Urothelium cell line (cell line): ENCODE measurements at places on chromosomes 6 and 20.

DNA sequence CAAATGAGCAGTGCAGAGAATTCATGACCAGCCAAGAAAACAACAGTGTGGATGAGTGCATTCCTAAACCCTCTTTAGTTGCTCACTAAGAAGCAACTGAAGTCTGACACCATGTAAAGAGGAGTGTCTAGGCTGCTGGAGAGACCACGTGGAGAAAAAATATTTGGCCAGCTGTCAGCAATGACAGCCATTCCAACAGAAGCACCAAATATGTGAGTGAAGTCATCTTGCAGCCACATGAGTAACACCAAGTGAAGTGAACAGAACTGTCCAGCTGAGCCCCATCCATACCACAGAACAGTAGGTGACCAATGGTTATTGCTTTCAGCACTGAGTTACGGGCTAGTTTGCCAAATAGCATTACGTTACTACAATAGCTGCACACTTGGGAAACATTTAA, 89.4 kb downstream of the TBXT start:
- DNase-seq = peak; percentile 73

DNA sequence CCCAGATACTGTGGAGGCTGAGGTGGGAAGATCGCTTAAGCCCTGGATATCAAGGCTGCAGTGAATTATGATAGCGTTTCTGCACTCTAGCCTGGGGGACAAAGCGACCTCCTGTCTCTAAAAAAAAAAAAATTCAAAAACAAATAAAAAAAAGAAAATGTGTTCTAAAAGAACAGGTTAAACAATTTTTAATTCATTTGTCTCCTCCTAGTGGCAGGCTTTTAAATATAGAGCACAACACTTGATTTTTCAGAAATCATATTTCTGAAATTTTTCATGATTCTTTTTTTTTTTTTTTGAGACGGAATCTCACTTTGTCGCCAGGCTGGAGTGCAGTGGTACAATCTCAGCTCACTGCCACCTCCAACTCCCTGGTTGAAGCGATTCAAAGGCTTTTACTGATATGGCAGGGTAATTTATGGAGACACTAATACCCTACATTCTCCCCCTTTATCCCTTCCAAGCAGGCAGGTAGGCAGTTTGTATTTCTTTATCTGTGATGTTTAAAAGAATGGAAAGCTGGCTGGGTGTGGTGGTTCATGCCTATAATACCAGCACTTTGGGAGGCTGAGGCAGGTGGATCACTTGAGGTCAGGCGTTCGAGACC, 8.7 kb upstream of the GTF3C6 start:
- DNase-seq = no peak

DNA sequence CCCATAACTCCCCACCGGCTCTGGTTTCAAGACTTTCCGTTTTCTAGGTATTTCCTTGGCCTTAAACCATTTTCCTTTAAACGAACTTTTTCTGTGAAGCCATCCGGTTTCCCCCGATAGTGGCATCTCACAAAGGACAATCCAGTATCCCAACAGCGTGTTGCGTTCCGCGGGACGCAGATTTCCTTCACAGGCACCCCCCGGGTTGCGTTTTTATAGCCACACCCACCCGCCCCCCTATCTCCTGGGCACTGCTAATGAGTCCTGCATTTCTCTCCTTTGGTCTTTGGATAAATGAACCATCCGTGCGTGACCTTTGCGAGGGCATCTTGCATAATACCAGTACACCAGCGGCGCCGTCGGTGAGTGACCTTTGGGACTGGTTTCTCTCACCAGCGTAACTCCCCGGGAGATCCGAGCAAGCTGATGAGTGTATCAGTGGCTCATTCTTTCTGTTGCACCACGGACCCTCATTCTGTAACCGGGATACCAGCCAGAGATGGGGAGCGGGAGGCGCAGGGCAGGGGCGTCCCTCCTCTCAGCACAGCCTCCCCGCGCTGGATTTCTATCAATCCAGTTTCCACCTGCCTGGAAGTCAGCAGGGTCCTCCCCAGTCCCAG, 586 bp upstream of the NQO2 start:
- no peak for DNase-seq

DNA sequence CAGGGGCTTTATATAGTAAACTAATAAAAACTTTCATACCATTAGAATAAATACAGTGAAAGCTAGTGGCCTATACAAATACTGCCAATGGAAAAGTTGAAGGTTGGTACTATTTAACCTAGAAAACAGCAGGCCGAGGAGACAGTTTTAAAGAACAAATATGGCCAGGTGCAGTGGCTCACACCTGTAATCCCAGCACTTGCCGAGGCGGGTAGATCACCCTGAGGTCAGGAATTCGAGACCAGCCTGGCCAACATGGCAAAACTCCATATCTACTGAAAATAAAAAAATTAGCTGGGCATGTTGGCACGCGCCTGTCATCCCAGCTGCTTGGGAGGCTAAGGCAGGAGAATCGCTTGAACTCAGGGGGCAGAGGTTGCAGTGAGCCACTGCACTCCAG, 24.8 kb downstream of the GLYATL3 start:
- DNase-seq = no peak

DNA sequence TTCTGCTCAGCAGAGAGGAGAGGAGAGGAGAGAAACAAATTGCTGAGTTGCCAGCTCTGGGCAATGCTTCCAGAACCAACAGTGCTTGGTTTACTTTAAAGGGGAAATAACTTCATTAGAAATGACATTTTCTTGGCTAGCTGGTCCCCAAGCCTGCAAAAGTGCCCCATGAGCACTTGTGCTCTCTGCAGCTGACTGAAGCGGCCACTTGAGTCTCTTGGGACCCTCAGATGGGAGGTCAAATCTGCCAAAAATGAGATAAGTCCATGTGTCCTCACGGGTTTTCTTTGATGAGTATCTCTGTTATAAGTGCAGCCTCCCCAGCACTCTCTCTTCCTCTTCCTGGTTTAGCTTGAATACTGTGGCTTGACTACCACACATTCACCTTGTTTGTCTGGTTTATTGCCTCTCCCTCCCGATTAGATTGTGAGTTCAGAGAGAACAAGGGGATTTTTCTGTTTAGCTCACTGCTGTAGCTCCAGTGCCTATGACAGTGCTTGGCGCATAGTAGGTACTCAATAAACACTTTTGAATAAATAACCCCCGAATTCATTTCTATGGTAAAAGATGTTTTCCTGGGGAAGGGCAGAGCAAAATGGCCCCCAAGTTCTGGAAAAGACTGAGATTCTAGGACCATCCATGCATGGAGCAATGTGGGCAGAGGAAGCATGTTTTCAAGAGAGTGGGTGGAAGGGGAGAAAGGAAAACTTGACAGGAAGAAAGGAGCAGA, 7.0 kb upstream of the RIN2 start:
- no peak for DNase-seq

DNA sequence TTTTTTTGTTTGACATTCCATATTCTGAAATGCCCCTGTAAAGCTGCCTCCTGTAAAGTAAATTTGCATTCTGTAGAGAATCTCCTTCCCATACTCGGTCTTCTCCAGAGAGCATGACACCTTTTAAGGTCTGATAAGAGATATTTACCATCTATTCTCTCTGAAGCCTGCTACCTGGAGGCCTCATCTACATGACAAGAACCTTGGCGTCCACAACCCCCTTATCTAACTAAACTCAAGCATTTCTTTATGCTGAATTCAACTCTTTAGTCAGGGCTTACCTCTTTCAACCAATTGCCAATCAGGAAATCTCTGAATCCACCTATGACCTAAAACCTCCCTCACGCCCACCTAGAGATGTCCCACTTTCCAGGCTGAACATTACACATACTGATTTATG, 51.6 kb downstream of the FAM184A start:
- DNase-seq = no peak

DNA sequence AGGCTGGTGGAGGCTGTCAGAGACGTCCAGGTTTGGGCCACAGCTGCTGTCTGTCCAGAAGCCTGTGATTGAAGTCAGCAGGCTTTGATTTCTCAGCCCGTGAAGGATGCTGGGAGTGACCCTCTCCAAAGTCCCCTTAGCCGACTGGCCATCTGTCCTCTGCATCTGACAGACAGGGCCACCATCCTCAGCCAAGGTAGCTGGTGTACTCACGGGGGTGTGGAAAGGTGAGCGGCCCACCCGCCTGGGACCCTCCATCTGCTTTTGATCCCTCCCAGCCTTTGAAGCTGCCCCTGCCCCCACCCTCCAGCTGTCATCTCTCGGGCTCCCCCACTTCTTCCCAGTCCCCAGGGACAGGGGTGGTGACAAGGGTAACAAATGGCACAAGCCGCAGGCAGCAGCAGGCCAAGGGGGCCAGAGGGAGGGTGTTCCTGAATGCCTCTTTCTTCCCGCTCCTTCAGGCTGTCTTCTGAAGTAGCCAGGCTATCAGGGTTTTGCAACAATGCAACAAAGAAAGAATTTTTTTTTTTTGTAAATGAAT, 84.4 kb downstream of the EYA2 start:
- DNase-seq = no peak

- DNase-seq = peak; percentile 20
Measured at GRCh38 chr6:45681860-45682511, 304.3 kb upstream of the SUPT3H start.

DNA sequence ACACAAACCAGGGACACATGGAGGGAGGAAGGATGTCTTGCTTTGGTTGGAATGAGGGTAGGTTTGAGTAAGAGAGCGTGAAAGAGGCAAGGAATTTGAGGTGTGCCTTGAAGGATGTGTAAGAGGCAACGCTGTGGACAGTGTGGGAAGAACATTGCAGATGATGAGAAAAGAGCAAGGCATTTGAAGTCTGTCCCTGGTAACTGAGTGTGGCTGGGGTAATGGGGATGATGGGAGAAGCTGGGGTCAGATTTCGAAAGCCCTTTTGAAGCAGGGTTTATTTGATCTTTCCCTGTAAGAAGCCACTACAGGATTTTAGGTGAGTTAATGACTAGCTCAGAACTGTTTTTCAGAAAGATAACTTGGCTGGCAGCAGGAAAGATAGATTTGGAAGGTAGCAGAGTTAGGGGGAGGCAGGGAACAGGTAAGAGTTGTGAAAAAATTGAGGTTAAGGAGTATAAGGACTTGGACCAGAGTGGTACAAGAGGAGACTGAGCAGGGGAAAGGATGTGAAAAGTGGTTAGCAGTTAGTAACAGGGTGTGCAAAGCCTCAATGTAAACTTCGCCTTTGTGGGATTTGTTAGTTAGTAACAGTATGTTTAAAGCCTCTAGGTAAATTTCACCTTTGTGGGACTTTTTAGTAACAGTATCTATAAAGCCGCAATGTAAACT, 17.7 kb downstream of the UTRN start:
- DNase-seq = no peak

DNA sequence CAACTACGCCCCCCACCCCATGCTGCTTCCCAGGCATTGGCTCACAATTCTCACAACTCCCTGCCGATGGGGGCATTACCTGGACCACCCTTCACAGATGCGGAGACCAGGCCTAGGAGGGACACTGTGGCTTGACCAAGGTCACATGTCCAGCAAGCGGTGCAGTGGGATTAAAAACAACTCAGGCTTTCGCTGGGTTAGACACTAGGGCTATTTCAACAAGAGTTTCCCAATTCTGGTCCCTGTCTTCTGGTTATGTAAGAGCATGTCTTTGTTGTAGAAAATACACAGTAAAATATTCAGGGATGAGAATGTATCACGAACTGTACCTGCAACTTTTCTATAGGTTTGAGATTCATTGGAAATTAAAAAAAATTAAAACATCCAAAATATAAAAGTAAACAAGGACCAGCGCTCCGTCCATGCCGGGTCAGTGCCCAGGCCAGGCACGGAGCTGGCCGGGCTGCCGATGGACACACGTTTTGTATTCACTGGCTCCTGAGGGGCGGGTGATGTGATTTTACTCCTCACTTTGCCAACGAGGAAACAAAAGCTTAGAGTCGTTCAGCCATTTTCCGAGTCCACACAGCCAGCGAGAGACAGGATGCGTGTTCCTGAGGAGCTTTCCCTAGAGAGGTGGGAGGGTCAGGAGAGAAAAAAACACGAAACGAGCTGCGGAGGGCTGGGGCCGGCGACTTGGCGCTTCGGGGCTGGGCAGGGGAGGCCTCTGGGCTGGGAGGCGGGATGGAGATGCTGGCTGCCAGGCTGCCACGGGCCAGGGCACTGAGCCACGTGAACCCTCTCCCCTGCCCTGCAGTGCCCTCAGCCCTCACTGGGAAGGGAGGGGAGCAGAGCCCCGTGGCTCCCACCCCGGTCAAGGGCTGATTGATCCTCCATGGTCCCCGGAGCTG, 17.1 kb upstream of the VSTM2L start:
- no peak for DNase-seq
